Stimulated activated memory B cell treated with anti-CD40 and anti-IgM and Interleukin-4, amounts not matched to agents 10 μg/mL and 1 μg/mL and 100 μg/mL, for 72 hours (primary cell): ENCODE measurements at places on chromosomes 1 and 21.

DNA sequence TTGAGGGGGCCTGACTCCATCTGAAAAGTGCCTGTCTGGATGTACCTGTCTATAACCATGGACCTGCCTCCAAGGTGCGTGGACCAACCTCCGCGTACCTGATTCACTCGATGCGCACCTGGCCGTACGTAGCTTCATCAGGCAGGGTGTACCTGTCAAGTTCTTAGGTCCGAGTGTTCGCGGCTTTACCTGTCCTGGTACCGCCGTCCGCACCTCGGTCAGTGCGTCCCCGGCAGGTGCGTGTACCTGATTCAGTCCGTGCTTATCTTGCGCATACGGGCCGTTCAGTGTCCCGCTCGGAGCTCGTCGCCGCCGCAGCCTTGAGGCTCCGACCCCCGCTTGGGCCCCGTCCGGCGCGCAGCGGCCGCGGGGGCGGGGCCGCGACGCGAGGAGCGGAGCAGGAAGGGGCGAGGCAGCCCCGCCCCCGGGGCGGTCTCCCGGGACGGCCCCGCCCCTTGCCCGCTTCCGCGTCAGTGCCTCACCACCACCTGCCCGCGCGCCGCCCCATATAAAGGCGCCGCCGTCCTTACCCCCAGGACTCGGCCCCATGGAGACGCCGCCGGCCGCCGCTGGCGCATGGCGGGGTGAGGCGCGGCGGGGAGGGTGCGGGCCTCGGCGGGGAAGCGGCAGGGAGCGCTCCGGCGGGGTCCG lies at the start of gene ZC3H12A:
Gene ZC3H12A (plus strand): TSS at position 535 of the 651 bp plus-strand sequence. CDS start 917 bp downstream, outside the sequence.
- H3K27ac ChIP-seq = peak within 1 kb of the TSS; percentile 97
- ATAC-seq = peak; percentile 85
- H3K4me3 ChIP-seq = peak within 1 kb of the TSS; percentile 97
- H3K4me1 ChIP-seq = peaks cover 51% of the 10 kb centered on the region

DNA sequence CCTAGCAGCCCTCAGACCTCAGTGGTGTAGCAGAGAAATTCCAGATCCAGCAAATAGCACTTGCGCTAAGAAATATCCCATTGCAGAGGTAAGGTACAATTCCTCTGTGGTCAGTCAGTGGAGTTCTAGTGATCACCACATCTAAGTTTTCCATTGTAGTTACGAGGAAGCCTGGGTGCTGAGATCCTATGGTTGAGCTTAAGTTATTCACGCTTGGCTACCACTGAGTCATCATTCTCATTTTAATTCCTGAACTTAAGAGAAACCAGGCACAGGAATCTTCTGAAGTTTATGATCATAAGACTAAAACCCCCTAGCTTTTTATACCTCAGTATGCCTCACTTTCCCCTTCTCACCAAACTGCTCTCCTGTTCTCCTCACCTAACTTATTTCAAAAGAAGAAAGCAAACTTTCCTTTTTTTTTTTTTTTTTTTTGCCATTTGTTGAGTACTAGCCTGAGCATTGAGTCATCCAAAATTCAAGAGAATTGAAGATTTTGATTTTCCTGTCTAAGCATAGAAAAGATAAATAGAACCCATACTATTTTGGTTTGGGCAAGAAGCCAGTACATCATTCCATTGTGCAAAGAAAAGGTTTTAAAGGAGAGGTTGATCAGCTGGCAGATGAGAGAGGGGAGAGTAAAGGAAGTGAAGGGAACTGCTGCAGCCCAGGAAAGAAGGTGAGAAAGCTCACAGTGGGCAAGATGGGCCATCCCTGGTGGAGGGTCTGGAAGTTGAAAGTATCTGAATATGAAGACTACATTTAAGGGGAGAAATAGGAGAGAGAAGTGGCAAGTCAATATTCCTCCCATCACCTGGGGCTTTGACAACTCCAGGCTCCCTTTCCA lies 39.9 kb downstream of the SERBP1 start:
- H3K27ac ChIP-seq = no peak overlapping the region
- H3K4me1 ChIP-seq = peaks cover 6% of the 10 kb centered on the region
- H3K36me3 ChIP-seq = peaks cover 25% of the 10 kb centered on the region

- no peaks in the 10 kb centered on the region for H3K4me1 ChIP-seq
- no peak overlapping the region for H3K27ac ChIP-seq
- no peaks in the 10 kb centered on the region for H3K27me3 ChIP-seq
- H3K4me3 ChIP-seq = no peak overlapping the region
Measured at GRCh38 chr21:20592463-20592862, 405.7 kb upstream of the NCAM2 start.

- peaks cover 14% of the 10 kb centered on the region for H3K36me3 ChIP-seq
- H3K27me3 ChIP-seq = no peaks in the 10 kb centered on the region
- no peak overlapping the region for H3K4me3 ChIP-seq
- peaks cover 17% of the 10 kb centered on the region for H3K4me1 ChIP-seq
- ATAC-seq = peak; percentile 68
Measured at GRCh38 chr1:172117800-172118199, 276.5 kb downstream of the DNM3 start.
